ENCODE measurements at places on chromosomes 3 and 15.

DNA sequence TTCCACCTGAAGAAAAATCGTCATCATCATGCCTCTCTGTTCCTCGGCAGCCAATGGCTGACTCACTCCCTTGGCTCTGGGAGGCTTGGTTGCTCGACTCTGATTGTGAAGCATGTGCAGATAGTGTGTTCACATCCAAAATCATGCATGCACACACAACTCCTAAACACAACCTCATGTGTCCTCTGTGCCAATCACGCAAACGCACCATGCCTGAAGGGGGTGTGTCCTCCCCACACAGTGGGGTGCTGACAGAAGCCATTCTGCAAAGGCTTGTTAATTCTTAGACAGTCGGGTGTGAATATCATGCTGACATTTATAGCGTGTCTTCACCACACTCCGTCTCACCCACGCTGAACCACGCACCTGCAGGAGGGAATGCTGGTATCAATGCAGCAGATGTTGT is 11.4 kb upstream of the CCDC174 start:
- no peak for DNase-seq

DNA sequence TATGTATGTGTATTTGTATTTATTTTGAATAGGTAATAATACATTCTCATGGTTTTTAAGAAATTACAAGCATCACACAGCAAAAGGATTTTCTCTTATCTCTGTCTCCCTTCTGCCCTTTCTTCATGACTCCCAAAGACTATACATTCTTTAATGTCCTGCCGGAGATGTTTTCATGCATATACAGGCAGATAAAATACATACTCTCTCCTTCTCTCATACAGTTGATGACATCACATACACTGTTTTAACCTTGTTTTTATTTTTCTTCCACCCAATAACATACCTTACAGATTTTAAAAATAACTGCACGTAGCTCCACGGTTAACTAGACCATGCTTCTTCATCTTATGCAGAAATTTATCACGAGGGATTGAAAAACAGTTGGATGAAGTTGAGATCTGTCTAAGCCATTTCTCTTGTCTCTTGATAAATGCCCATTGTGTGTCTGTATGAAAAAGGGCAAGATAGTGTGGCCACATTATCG is 249.8 kb downstream of the EDEM1 start:
- DNase-seq: no peak

GRCh38 chr15:60000113-60000823 is 3.8 kb upstream of the FOXB1 start:
- DNase-seq: no peak

- no peak for DNase-seq
Observed at GRCh38 chr3:141312354-141313092, 55.8 kb upstream of the ZBTB38 start.

DNA sequence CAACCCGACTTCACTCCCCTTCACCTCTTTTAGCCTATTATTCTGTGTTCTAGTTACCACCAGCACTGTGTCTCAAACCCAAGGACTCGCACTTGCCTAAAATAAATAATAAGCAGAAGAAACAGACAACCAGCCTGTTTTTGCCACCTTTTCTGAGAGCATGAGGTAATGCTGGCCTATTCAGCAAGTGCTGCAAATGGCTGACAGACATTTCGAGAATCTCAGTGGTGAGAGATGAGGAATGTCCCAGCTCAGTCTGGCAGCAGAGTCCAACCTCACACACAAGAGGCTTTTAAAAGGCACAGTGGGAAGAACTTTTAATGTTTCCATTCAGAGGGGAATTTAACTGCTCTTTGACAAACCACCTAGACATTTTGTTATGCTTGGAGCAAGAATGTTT is 143.3 kb upstream of the GMNC start:
- DNase-seq: no peak

DNA sequence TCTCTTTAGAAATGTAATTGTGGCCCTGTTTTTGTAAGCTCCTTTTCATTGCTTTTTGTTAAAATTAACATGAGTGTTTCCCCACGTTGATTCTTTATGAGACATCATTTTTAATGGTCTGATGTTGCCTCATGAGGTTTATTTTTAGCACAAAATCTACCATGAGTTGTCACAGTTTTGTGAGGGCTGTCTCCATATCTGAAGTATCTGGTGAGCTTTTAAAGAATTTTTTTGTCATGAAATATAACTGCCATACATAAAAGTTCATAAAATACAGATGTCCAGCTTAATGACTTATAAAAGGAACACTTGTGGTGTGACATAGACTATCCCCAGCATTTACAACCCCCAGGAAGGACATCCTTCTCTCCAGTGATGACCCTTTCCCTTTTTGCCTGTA is 34.3 kb upstream of the CEMIP start:
- no peak for DNase-seq

DNA sequence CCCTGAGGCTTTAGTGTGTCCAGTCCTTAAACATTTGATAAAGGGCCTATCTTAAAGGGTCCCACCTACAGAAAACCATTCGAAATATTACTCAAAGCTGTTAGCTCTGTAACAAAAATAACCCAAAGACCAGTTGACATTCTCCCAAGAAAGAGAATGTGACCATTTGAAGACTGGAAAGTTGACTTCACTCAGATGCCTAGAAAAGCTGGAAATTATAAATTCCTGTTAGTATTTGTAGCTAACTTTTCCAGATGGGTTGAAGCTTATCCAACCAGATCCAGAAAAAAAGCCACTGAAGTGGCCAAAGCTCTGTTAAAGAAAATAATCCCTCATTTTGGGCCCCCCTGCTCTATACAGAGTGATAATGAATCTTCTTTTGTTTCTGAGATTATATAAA is 408.4 kb downstream of the PLOD2 start:
- DNase-seq: no peak

DNA sequence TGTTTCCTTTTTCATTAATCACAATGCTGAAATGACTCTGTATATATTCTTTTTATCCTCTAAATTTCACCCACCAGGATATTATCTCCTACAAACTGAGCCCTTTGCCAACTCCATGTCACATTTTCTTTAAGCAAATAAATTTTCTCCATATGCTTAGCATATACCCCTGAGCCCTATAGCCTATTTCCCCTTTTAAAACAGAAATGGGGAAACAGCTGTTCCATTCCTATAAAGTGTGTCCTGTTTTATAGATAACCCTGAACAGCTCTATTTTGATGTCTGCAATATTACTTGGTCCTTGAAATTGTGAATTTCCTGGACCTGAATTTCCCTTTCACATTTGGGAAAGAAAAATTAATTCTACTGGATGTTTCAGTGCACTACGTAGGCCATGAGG is 15.6 kb upstream of the FILIP1L start:
- no peak for DNase-seq

GRCh38 chr3:45252826-45253225 is 26.7 kb upstream of the TMEM158 start:
- DNase-seq: no peak

DNA sequence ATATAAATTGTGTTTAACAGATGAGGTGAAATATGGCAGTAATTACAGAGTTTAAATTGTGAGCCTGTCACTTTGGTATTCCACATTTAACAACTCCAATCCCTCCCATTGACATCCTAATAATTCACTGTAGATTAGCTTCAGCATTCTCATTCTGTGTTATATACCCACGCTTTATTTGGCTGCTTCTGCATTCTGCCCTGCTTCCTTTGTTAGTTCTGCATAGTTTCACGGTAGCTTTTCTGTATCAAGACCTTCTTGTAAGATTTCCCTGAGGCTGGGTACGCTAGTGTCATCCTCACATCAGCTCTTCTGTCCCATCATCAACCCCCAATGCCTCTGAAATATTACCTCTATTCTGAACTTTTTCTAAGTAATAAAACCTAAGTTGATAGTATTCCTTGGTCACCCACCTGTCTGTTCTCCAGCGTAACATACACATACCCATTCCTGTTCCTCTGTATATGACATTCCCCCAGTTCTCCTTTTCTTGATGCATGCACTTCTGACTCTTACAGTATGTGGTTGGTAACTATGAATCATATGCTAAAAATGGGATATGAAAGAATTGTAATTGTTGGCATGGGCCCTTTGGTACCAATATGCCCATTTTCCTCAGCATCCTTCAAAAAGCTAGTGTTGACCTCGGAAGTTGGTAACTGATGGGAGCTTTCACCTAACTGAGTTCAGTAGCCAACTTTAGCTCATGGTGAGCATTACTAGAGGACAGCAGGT is 171.2 kb downstream of the KLHL25 start:
- DNase-seq: no peak

DNA sequence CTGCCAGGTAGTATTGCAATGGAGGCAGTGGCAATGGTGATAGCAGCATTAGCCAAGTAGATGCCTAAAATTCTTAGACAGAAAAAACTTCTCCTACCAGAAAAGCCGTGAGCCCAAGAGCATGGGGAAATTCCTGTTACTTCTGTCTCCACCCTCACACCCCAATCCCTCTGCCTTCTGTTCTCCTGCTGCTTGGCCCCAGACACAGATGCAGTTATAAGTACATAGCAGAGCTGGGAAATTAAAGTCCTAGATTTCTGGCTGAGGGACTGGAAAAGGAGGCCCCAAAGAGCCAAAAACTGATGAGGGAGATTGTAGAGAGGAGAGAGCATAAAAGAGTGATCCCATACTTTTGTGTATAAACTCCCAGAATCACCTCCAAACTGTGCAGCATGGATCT is 166.9 kb downstream of the SMAD6 start:
- DNase-seq: no peak

DNA sequence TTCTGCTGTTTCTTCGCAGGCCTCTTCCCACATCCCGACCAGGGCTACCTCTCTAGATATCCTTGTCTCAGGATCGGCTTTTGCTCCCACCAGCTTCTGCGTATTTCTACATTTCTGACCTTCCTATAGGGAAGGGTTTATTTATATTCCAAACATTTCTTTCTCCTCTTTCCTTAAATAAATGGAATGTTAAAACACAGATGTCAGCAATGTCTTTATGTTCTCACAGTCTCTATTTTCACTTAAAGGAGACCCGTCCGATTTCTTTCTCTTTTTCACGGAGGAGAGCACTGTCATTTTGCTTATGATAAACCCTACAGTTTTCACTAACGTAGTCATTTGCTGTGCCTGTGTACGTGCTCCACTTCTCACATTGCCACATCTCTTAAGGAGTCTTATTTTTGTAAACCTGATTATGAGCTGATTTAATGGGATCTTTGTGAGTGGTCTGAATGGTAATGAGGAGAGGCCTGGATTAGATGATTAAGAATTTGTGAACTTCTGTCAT is 630 bp downstream of the KIF15 start:
- DNase-seq: no peak

DNA sequence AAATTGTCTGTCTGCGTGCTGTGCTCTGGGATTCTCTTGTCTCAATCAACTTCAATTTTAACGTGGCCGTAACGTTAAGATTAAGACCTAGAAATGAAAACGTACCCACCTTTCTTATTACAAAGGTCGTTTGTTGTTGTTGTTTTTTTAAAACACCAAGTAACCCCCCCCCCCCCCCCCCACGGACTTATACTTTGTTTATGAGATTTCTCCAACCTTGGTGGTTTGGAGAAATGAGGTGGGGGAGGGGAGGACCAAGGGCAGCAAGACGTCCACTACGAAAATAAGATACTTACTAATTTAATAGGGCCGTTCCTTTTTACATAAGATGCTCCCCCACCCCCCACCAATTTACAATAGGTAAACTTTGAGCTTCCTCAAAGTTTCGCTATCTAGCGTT is 244.4 kb upstream of the TOPAZ1 start:
- DNase-seq: no peak

Measured in CD8-positive, alpha-beta memory T cell (primary cell).